ENCODE measurements at places on chromosomes 12 and 14. TPM values are rescaled to one million over a fixed set of nuclear protein-coding genes. Genes with fewer than 3 reads are reported as not detected.

RHNO1 gene
- 32.9 TPM for total RNA-seq

KRT71 gene
- total RNA-seq = not detected

SMIM41 gene
- not detected for total RNA-seq

SLC25A21 gene
- 1.9 TPM for total RNA-seq

RNASE7 gene
- total RNA-seq = not detected

TAS2R19 gene
- total RNA-seq = 41.9 TPM

FOXG1 gene
- total RNA-seq = 80.4 TPM

KLRC2 gene
- total RNA-seq = 0.31 TPM

SLCO1A2 gene
- 7.5 TPM for total RNA-seq

SCN8A gene
- 134 TPM for total RNA-seq

PLCZ1 gene
- total RNA-seq = not detected

PELI2 gene
- 43.8 TPM for total RNA-seq

LIN7A gene
- 37.9 TPM for total RNA-seq

KRT74 gene
- not detected for total RNA-seq

SERPINA10 gene
- total RNA-seq = not detected

ACRBP gene
- 1.6 TPM for total RNA-seq

KRT6C gene
- total RNA-seq = not detected

METAP2 gene
- total RNA-seq = 50.1 TPM

Data from parietal lobe (tissue), 2 donors.